ENCODE measurements at places on chromosomes 4 and X. TPM values are rescaled to one million over a fixed set of nuclear protein-coding genes. Genes with fewer than 3 reads are reported as not detected.
A peak's percentile ranks its signal among the peaks of the same experiment; 100 is the strongest.

CCKAR gene
- total RNA-seq: not detected

GRCh38 chrX:70774223-70774622 lies 134.3 kb downstream of the TEX11 start:
- no peak overlapping the region for H3K27ac ChIP-seq
- no peaks in the 10 kb centered on the region for H3K36me3 ChIP-seq
- no peaks in the 10 kb centered on the region for H3K27me3 ChIP-seq
- DNase-seq: no peak
- no peak overlapping the region for H3K4me3 ChIP-seq
- no peaks in the 10 kb centered on the region for H3K4me1 ChIP-seq

GRCh38 chr4:72505314-72505744 lies 63.7 kb downstream of the ADAMTS3 start:
- H3K4me1 ChIP-seq: no peaks in the 10 kb centered on the region
- no peak overlapping the region for H3K27ac ChIP-seq
- peaks cover 8% of the 10 kb centered on the region for H3K27me3 ChIP-seq
- DNase-seq: peak; percentile 2
- no peak overlapping the region for H3K4me3 ChIP-seq
- H3K36me3 ChIP-seq: no peaks in the 10 kb centered on the region

RBMXL3 gene
- not detected for total RNA-seq

DNA sequence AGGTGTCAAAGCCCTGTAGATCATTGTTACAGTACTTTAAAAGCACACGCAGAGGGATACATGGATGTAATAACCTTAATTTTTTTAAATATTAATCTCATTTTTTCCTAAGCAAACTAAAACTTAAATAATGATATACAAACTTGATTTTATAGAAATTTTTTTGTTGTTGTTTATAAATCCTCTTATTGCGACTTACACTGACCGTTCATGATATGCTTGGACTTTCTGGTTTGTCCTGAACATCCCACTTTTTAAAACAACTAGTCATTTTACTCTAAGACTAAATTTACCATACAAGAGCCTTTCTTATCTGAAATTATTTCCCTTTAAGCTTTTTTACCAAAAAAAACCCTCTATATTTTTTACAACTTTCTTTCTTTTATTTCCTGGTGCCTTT lies 2106.0 kb downstream of the PCDH7 start:
- H3K4me3 ChIP-seq: no peak overlapping the region
- no peaks in the 10 kb centered on the region for H3K4me1 ChIP-seq
- H3K27me3 ChIP-seq: no peaks in the 10 kb centered on the region
- H3K36me3 ChIP-seq: no peaks in the 10 kb centered on the region

TMEM35A gene
- not detected for total RNA-seq

GRCh38 chr4:48275247-48275646 lies 5.6 kb upstream of the TEC start:
- H3K4me3 ChIP-seq: no peak overlapping the region
- peaks cover 8% of the 10 kb centered on the region for H3K36me3 ChIP-seq
- no peak overlapping the region for H3K27ac ChIP-seq
- DNase-seq: peak; percentile 18
- peaks cover 2% of the 10 kb centered on the region for H3K27me3 ChIP-seq

DNA sequence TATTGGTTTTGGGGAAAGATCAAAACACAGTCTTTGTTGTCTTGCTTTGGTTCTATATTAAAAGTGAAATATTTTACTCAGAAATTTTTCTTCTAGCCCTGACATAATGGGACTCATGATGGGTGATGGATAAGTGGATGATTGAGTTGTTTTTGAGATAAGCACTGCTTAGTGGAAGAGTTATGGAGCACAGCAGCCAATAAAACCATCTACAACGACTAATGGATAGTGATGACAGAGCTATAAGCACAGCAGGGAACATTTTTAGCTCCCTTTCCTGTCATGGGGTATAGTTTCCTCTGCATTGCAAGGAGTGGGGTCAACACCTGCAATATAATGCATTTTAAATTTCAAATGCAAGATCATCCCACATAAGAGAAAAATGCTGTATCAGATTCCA lies 812.4 kb downstream of the STPG2 start:
- H3K4me3 ChIP-seq: no peak overlapping the region
- no peaks in the 10 kb centered on the region for H3K4me1 ChIP-seq
- H3K36me3 ChIP-seq: no peaks in the 10 kb centered on the region
- no peak for DNase-seq

ERVMER34-1 gene
- 0.07 TPM for total RNA-seq

SPANXA2 gene
- total RNA-seq: not detected

- no peaks in the 10 kb centered on the region for H3K4me1 ChIP-seq
- no peaks in the 10 kb centered on the region for H3K36me3 ChIP-seq
- no peak overlapping the region for H3K4me3 ChIP-seq
- H3K27me3 ChIP-seq: no peaks in the 10 kb centered on the region
- no peak overlapping the region for H3K27ac ChIP-seq
- no peak for DNase-seq
Measured at GRCh38 chr4:146235654-146236177, 21.4 kb downstream of the REELD1 start.
